Skin of body (tissue), 3 donors: ENCODE measurements at places on chromosomes 5 and 9. TPM values are rescaled to one million over a fixed set of nuclear protein-coding genes. Genes with fewer than 3 reads are reported as not detected.

The PCAT7 gene
- total RNA-seq = 0.10 TPM

The RFX3 gene
- 15.1 TPM for total RNA-seq

The NUP155 gene
- 34.3 TPM for total RNA-seq

The BTNL3 gene
- total RNA-seq = not detected

The PAEP gene
- total RNA-seq = not detected

The PCDHAC2 gene
- 3.0 TPM for total RNA-seq

The FCN2 gene
- total RNA-seq = 0.39 TPM

The GRIN3A gene
- 0.49 TPM for total RNA-seq

The SPTLC1 gene
- 100 TPM for total RNA-seq
